ENCODE measurements at places on chromosomes 2 and 18.

DNA sequence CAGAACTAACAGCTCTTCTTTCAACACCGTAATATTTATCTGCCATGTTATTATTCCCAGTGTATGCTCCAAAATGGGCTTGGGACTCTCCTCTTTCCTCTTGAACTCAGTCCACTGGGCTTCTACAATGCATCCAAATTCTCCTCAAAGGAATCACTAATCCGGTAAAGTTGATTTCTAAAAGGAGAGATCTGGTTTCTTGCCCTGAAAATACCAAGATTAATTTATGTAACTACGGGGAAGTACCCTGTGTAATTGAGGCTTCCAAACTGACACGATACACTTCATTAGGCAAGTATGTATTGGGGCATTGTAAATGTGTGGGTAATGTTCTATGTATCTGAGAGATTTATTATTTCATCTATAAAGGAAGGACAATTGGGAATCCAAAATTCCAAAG lies 5.7 kb downstream of the NCKAP5 start:
- no peak for DNase-seq

DNA sequence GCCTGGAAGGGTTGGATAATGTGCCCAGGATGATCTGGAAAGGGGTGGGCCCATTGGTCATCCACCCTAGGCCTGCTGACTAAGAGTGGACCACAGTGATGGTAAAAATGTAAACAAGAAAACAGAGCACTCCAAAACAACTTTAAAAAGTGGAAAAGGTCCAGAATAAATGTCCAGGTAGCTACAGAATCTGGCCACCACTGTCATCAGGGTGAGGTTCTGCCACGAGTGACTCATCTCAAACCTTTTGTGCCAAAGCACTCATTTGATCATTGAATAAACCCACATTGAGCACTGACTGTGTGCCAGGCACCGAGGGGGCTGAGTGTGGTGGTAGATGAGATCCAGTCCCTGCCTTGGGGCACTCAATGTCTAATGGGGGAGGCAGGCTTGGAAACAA lies 64.9 kb downstream of the EMX1 start:
- DNase-seq = no peak

DNA sequence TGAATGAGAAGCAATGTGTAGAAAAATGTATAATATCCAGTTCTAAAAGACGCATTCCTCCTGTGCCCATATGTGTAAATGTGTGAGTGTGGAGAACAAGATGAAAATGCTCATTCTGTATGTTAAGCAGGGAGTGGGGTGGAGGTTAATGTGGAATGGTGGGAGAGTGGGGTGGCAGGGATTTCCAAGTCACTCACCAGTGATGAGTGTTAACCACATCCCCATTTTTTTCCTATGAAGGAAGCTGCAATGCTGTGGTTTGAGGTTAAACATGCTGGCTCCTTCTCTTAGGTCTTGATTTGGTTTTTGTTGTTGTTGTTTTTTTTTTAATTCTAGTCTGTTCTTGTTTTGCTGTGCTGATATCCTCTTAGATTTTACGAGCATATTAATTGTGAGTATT lies 169.4 kb downstream of the NEDD4L start:
- DNase-seq = peak; percentile 94

- DNase-seq = peak; percentile 72
These were observed 680 bp upstream of the LBH start for GRCh38 chr2:30230497-30231211.

- peak; percentile 37 for DNase-seq
These were observed 14.0 kb downstream of the ARMC9 start for GRCh38 chr2:231212329-231212845.
